HEK293T (cell line): ENCODE measurements at places on chromosomes 7 and 10.

DNA sequence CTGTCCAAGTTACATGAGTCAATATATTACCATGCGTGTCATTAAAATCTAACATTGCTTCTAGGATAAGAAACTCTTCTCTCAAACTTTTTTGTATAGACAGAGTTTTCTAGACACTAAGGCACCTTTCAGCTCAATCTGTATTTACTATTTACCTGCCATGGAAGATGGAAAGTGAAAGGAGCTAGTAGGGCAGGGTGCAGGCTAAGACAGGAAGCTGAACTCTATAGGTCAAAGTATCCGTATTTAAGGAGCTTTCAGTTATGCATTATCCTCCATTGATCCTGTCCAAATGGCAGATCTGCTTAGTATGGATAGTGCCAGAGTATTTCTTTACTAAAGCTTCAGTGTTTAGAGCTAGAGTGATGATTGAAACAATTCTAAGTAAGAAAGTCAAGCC, 612.8 kb downstream of the IPMK start:
- DNase-seq: no peak

DNA sequence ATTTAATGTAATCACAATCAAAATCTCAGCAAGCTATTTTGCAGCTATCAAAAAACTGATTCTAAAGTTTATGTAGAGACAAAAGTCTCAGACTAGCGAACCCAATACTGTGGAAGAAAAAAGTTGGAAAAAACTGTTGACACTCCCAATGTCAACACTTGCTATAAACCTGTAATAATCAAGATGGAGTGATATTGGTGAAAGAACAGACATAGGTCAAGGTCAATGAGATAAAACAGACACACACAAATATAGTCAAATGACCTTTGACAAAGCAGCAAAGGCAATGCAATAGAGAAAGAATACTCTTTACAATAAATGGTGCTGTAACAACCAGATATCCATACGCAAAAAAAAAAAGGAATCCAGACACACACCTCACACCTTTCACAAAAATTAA, 84.5 kb downstream of the ATE1 start:
- DNase-seq: no peak

GRCh38 chr10:89414879-89415821, 782 bp downstream of the IFIT5 start:
- peak; percentile 43 for DNase-seq

DNA sequence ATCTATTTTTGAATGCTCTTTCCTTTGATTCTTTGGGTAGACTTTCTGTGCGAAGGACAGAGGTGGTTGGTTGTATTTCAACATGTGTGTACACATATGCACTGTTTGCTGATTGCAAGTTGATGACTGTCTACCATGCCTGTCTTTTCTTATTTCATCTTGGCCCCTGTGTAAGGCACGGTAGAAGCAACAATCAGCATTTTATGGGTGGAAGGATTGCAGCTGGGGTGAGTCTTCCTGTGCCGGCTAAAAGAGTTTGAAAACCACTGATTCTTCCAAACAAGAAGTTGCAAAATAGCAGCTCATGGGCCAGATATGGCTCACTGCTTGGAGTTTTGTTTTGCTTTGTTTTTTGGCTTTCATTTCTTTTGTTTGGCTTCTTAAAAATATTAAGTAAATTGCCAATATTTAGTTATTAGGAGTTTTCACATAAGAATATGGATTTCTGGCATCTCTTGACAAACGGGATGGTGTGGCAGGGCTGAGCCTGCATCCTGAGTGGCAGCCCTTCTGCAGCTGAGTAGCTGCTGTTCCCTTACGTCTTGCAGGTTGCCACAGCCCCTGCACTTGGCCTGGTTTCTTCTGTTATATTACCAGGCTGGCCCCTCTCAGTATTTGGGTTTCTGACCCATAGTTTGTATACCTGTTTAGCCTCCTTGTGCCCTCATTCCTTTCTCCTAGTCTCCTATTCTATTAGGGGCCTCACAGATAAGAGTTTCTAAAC, 7.2 kb downstream of the ZNF862 start:
- no peak for DNase-seq

GRCh38 chr10:58704226-58704625, 191.6 kb downstream of the BICC1 start:
- no peak for DNase-seq

GRCh38 chr7:95511716-95512260, 26.0 kb downstream of the ASB4 start:
- peak; percentile 55 for DNase-seq

DNA sequence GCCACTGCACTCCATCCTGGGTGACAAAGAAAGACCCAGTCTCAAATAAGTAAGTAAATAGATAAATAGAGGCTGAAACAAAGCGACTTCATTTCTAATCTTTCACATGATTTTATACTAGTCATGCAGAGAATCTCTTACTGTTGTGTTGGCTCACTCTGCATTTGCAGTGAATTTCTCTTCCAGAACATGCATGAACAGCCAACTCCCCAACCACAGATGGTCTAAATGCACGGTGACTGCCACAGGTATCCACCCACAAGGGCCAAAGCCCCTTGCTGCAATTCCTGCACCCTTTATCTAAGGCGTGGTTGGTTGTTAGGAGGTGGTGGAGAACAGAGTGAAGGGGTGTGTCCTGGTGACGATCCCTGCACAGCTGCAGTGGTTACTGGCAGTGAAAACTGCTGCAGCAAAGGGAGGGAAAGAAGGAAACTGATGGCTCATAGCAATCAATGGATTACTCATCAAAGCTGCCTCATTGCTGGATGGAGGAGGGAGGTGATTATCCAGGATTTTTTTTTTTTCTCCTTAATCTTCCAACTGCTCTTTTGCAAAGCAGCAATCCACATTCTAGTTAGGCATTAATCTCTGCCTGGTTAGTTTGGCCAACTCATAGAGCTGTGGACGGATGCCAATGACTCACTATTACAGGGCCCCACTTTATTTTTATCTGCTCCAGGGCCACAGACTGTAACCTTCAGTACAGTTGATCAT, 50.6 kb downstream of the PRTFDC1 start:
- DNase-seq: no peak

DNA sequence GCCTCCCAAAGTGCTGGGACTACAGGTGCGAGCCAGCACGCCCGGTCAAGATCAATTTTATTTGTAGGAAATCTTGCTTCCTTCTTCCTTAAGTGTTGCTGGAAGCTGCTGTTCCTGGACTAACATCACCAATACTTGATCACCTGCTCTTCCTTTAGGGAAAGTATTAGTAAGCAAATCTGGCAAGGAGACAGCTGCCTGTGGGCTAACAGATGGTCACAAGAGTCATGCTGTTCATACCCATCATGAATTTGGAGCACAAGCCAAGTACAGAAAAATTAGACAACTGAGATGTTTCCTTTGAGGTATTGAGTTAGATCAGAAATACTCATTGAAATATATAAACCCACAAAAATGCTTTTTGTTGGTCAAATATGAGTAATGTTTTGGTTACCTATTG, 27.9 kb downstream of the BAIAP2L1 start:
- no peak for DNase-seq

DNA sequence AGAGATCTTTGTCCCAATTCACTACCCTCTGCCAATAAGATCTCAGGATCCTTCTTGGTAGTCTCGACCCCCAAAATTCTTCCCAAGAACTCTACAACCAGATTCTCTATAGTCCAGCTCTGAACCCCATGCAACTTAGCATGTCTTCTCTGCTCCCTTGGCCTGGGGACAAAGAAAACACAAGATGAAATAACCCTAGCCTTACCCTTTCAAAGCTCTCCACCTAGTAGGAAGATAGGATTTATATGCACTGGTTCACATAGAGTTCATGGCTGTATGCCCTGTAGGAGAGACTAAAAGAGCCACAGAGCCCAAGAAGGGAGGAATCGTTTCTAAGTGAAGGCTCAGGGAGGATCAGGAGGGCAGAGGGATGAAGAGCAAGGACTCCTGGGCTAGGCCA, 96.1 kb downstream of the PPP1R3C start:
- no peak for DNase-seq

- no peak for DNase-seq
These were observed 471.7 kb upstream of the GALNT17 start for GRCh38 chr7:70660154-70660818.

DNA sequence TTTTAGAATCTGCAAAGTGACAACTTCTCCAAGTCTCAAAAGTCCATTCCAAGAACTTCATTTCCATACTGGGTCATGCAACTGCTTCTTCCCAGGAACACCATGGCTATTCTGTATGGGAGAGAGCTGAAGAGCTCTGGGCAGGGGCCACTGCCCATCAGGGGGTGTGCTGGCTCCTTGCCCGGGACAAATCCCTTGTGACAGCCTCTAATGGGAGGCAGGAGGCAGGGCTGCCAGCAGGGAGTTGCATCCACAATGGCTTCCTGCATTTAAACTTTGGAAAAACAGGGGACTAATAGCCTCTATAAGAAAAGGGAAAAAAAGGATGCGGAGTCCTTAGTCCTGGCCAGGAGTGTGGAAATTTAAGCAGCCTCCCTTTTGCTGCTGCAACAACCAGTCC, 18.4 kb upstream of the FRMD4A start:
- no peak for DNase-seq

GRCh38 chr10:120086066-120086465, 193.5 kb downstream of the SEC23IP start:
- no peak for DNase-seq

DNA sequence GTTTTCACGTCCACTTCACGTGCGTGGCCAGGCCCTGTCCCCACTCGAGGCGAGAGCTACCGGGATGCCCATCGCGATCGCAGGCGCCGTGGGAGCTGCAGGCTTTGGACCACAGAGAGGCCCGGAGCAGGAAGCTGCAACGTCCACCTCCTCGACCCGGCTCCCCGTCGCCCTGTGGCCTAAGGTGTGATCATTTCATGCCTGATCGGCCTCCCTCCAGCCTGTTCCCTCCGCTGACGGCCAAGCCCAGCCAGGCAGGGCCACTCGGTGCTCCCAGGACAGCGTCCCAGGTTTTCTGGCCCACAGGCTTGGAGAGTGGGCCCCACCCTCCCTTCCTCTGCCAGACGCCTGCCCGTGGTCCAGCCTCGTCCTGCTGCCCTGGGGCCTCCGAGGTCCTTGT, 19.6 kb downstream of the KNDC1 start:
- no peak for DNase-seq

DNA sequence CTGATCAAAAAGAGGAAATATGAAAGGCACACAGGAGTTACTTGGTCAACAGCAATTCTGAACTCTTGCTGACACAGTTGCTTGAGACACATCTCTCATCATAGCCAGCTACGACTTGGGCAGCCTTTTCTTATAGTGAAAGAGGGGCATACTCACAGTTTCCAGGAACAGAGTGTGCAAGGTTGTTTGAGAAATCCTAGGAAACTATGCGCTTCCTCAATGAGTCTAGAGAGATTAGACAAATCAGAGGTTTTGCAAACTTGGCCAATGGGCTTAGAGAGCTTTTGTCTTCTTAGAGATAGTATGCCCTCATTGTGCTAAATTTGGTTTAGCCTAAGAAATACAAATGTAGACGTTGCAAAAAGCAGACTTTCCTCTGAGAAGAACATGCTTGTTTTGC, 370.4 kb downstream of the HGF start:
- DNase-seq: no peak

- no peak for DNase-seq
These were observed 7.2 kb downstream of the ANTXRL start for GRCh38 chr10:46293832-46294640.

GRCh38 chr10:12958546-12959110, 42.9 kb downstream of the CCDC3 start:
- DNase-seq: no peak
